ENCODE measurements at places on chromosomes 6 and 20.

GRCh38 chr20:38635721-38636288 is 34.2 kb downstream of the ARHGAP40 start:
- no peak for DNase-seq

- DNase-seq, result no peak
Observed at GRCh38 chr20:21693322-21693721, 12.1 kb upstream of the PAX1 start.

GRCh38 chr6:91088515-91088914 is 501.6 kb upstream of the MAP3K7 start:
- no peak for DNase-seq

- no peak for DNase-seq
Observed at GRCh38 chr20:3311623-3312022, 72.6 kb upstream of the SLC4A11 start.

GRCh38 chr6:47349931-47350330 is 40.2 kb upstream of the TNFRSF21 start:
- DNase-seq, result no peak

DNA sequence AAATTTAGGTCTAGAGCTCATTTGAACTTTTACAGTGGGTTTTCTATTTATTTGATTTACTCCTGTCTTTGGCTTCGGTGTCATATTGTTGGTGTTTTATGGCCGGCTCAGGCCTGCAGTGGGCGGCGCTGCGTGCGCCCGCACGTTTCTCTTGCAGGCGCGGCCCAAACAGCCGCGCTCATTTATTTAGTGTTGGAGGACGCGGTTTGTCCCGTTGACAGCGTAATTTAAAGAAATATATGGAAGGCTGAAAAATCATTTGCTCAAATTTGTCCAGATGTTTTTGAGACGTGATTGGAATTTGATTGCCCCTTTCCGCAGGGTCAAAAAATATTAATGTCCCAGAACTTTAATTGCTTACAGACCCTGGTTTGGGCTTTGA is 22.1 kb downstream of the TFAP2B start:
- DNase-seq, result no peak

- no peak for DNase-seq
Observed at GRCh38 chr20:16848526-16848925, 100.4 kb downstream of the OTOR start.

GRCh38 chr6:53892707-53893106 is 97.9 kb downstream of the LRRC1 start:
- no peak for DNase-seq

DNA sequence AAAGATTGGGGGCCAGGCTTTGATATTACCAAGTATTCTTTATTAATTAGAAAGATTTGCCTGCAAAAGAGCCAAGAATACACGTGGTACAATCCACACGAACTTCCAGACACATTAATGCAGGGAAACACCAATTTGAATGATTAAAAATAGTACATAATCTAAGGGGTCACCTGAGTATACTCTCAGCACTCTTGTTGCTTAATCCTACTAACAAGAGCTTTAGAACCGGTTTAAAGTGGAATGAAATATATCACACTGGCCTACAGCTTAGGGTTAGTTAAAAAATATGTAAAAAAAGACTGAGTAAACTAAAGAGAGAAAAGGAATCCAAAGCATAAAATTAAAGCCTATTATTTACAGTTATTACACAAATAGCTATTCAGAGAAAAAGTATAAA is 49.0 kb downstream of the COL9A1 start:
- no peak for DNase-seq

GRCh38 chr6:117409420-117409819 is 16.3 kb downstream of the ROS1 start:
- DNase-seq, result no peak

- no peak for DNase-seq
Observed at GRCh38 chr20:46631212-46631869, 19.9 kb downstream of the SLC13A3 start.

DNA sequence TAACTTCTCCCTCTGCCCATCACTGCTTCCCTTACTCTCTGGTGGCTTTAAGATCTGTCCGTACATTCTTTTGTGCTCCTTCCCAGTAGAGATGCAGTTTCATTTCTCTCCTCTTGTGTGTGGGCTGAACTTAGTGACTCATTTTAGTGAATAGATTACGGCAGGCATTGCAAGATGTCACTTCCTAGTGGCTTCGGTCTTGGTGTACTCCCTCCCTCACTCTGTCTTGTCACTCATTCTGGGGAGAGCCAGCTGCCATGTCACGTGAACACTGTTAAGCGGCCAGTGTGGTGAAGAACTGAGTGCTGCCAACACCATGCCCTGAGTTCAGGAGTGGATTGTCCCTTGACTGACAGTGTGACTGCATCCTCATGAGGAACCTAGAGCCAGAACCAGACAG is 115.9 kb downstream of the OTOR start:
- DNase-seq, result no peak

DNA sequence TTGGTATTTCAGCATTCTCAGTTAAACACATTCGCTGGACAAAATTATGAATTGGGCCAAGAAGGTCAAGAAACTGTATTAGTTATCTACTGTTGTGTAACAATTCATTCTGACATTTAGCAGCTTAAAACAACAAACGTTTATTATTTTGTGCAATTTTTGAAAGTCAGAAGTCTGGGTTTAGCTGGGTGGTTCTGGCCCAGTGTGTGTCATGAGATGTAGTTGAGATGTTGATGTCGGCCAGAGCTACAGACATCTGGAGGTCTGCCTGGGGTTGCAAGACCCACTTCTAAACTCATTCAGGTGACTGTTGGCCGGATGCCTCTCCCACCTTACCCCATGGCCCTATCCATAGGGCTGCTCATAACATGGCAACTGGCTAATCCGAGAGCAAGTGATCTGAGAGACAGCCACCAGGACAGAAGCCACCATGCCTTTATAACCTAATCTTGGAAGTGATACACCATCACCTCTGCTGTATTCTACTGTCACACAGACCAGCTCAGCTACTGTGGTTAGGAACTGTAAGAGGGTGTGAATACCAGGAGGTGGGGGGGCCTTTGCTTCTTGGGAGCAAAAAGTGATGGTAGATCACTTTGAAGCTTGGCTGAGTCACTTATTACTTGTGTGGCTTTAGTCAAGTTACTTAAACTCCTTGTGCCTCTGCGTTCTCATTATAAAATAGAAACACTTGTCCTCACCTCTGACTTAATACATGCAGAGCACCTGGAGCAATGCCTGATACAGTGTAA is 217.0 kb upstream of the MYLIP start:
- DNase-seq, result no peak

- DNase-seq, result no peak
Observed at GRCh38 chr6:89688328-89688727, 49.8 kb upstream of the LYRM2 start.

DNA sequence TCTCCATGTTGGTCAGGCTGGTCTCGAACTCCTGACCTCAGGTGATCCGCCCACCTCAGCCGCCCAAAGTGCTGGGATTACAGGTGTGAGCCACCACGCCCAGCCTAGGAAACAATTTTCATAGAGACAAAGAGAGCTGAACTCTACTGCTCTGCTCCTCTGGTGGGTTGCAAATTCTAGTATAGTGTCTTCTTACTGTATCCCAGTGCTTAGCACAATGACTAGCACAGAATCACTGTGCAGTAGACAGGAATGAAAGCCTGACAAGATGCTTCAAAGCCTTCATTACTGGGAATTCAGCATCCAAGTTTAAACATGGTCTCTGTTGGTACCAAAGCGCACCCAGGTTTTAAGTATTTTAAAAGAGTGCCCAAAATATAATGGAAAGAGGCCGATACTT is 96.5 kb upstream of the SALL4 start:
- no peak for DNase-seq

DNA sequence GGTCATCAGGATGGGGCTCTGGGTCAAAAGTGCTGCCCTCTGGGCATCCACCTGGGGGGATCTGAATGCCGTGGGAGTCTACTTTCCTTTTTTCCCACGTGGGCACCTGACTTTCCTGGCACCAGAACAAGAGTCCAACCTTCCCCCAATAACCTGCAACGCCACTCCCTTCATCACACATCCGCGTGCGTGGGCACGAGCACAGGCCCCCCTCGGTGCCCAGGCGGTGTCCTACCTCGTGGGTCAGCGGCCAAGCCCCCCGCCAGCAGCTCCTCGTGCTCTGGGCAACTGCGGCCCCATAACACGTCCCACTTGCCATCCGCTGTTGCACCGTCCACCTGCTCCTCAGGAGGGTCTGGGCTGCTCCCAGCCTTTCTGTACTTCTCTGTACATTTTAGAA is 87.0 kb downstream of the YTHDF1 start:
- DNase-seq, result no peak

- DNase-seq, result no peak
Observed at GRCh38 chr6:92024881-92025280, 1394.5 kb downstream of the EPHA7 start.

- no peak for DNase-seq
Observed at GRCh38 chr6:1940381-1940780, 305.0 kb downstream of the GMDS start.

GRCh38 chr6:18070486-18070885 is 52.0 kb downstream of the NHLRC1 start:
- no peak for DNase-seq

GRCh38 chr20:44805979-44806620 is 4.2 kb downstream of the RIMS4 start:
- DNase-seq, result no peak

GRCh38 chr20:10216146-10216791 is 2.4 kb upstream of the SNAP25 start:
- no peak for DNase-seq

DNA sequence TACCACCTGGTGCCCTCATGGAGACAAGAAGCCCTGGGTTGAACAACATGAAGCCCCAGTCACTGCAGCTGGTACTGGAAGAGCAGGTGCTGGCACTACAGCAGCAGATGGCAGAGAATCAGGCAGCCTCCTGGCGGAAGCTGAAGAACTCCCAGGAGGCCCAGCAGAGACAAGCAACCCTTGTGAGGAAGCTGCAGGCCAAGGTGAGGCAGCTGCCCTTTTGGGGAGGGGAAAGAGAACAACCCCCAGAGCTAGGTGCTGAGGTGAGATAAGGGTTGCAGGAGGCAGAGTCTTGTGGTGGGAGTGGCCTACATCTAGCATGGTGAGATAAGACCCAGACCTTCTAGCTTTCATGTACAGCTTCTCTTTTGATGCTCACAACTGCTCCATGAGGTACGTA is 7.0 kb downstream of the CEP250 start:
- DNase-seq, result no peak

DNA sequence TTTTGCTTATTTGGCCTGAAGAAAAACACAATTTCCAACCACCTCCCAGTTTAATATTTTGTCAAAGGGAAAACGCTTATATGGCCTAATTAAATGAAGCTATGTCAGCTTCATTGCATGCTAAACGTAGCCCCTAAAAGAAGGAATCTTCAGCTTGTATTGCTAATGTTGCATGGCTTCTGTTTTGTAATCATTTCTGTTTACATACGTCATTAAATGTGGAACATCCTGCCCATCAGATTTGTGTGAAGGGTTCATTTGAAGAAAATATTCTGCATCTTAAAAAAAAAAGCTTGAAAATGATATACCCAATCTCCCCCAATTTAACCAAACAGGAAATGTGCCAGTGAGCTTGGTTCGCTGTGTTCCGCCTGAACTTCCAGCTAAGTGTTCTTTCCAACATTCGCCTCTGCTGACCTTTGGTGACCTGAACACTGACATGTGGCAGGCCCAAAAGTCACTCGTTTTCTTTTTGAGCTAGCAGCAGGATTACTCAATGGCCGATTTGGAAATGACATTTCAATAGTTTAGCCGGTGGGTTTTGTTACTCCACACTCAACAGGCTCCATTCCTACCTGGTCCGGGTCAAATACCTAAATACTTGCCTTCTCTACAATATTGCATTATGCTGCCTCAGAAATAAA is 12.7 kb upstream of the SIRT5 start:
- no peak for DNase-seq

DNA sequence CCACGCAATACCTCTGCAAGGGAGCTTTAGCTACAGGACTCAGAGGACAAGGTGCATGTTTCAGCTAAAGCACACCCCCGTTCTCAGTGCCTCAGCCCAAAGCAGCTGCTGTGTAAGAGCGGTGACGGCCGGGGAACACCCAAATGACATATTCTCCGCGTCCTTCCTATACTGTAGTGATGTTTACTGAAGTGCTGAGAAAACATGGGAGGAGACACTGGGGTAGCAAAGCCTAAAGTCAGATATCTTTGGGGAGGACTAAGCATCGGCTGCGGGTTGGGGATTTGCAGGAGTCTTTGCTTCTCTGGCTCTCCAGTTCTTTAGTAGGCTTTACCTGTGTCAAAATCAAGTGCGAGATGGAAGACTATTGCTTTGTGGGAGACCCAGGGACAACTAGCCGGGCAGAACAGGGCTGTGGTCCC is 1.7 kb downstream of the SLC22A23 start:
- peak; percentile 56 for DNase-seq

Data from activated T-cell treated with anti-CD3 and anti-CD28 coated beads, Interleukin-2, amount 50 U/mL, for 1 hour (primary cell).